ENCODE measurements at places on chromosomes 12 and 14.

DNA sequence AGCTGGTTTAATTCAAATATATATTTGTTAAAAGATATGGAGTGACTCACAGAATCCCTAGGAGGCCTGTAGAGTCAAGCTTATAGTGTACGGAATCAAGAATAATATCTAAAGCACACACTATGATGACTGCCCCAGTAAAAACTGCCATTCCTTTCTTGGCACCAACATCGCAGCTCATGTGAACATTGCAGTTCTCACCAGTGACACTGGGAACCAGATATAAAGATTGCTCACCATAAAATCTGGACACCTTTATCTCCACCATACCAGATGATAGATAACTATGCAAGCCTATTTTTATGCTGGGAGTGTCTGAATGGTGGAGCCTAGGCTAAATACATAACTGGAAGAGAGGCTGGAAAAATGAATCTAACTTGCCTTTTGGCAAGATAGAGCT, 463.9 kb upstream of the TBX3 start:
- DNase-seq: no peak

- peak; percentile 18 for DNase-seq
These were observed 2.9 kb downstream of the OXA1L start for GRCh38 chr14:22769369-22769768.

GRCh38 chr12:53127169-53127568, 23.9 kb downstream of the SOAT2 start:
- DNase-seq: no peak

DNA sequence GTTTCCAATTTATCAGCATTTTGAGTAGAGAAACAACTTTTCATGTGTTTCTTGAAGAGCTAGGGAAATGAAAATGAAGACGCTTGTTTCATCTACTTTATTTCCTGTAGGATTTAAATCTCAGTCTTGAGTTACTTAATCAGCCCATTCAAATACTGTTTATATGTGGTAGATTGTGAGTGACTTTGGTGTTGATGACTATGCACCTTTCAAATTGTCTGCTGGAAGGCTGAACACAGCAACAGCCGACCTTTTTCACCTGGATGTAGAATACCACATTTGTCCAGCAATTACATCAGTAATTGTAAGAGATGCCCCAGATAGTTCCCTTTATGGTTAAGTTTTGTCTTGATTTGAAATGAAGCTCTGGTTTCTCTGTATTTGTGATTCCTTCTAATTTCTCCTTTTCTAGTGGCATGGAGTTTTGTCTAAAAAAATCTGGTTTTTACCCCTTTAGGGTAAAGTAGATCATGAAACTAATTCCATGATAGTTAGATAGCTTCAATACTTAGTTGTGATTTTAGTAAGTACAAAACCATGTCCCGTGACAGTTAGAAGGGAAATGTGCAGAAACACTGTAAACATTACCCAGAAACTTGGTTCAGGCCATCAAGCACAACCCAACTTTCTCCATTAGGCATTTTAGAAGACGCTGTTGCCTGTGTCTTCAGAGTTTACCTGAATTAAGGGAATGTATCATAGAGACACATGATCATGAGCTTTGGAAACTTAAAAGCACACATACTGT, 165.0 kb downstream of the SRGAP1 start:
- no peak for DNase-seq

DNA sequence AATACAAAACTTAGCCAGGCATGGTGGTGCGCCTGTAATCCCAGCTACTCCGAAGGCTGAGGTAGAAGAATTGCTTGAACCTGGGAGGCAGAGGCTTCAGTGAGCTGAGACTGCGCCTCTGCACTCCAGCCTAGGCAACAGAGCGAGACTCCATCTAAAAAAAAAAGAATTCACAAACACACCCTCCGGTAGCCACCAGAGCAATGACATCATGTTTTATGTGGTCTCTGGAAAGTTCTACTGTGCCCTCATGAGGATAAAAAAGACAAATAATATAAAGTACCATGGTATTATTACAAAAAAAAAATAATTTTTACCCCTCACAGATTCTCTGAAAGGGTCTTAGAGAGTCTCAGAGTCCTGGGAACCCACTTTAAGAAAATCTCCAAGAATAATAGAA, 81.5 kb downstream of the OSBPL8 start:
- DNase-seq: no peak

DNA sequence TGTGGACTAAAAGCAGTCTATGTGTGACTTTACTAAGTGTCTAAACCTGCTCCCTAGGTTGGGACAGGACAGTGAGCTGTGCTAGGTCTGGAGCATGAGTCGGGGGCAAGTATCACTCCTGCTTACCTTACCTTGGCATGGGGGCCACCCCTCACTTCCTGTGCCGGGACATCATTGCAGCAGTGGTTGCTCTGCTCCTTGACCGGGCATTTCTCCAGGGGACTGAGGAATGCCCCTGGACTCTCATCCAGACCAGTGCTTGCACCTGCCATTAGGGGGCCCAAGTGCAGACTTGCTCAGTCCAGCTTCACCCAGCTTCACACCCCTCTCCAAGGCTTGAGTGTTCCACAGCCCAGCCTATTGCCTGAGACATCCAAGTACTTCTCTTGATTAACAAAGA, 84.7 kb upstream of the NELL2 start:
- no peak for DNase-seq

DNA sequence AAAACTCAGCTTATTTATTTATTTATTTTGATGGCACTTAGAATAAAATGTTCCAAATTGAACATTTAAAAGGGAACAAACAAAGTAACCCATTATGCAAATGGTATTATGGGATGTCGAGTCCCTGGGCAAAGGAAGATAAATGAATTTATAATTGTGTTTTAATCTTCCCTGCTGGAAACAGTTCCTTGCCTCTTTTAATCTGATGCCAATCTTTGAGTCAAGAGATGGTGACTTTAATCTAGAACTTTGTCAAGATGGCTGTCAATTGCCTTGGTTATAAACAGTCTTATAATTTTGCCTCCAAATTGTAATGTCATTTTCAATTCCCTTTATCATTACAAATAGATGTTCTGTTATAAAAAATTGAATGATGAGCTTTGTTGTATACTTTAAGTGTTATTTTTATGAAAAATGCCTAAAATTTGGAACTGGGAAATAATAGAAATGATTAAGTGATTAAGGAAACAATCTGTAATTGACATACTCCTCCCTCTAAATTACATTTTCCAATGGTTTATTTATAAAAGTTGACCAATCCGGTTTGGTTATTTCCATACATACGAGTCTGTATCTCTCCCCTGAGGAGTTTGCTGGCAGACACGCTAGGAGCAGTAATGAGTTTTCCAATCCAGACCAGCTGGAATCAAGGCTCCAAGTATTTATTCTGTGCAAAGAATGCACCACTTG, 134.9 kb upstream of the FRMD6 start:
- DNase-seq: no peak

GRCh38 chr12:108374596-108375320, 35.6 kb upstream of the CMKLR1 start:
- DNase-seq: no peak

DNA sequence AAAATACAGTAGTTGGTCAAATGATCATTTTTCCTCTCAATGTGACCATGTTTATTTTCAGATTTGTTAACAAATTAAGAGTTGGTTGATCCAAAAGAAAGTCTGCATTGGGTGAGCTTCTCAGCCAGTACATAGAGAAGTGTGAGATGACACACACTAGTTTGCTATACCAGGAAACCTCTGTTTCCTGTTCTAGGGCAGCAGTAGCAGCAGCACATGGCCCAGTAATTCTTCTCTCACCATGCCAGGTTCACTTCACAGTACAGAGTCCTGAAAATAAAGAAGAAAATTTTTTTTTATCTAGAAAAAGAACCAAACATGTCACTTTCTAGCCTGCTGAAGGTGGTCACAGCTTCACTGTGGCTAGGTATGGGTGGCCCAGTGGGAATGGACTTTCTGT, 250.2 kb upstream of the OR4E1 start:
- DNase-seq: no peak

- DNase-seq: no peak
These were observed 34.4 kb downstream of the TBX3 start for GRCh38 chr12:114649585-114649984.

GRCh38 chr12:6612247-6612646, 5.1 kb upstream of the CHD4 start:
- DNase-seq: no peak

DNA sequence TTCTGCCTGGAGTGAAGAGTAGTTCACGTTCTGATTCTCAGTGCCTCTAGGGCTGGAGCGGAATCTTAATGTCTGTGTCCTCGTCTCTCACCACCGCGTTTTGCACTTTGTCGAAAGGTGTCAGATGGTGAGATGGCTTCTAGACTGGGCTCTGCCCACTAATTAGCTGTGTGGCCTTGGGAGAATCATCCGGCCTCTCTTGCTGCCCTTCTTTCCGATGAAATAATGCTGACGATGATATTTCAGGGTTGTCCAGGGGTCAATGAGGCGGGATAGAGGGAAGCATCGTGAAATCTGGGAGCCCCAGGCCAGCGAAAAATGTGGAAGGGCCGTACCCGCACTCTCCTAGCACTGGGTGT, 811 bp upstream of the GALNT16 start:
- DNase-seq: no peak

Data from frontal cortex (tissue), 4 donors.